Uterus (tissue), 4 donors: ENCODE measurements at places on chromosomes 11 and 22. TPM values are rescaled to one million over a fixed set of nuclear protein-coding genes. Genes with fewer than 3 reads are reported as not detected.

Gene BTG4
- total RNA-seq = not detected

Gene SMTNL1
- not detected for total RNA-seq

Gene XKR3
- total RNA-seq = not detected

Gene CHKA
- total RNA-seq = 33.2 TPM

Gene TPP1
- 33.0 TPM for total RNA-seq
